ENCODE measurements at places on chromosomes 1 and 21.

GRCh38 chr1:209335178-209335577, 248.3 kb upstream of the CAMK1G start:
- DNase-seq: peak; percentile 46

DNA sequence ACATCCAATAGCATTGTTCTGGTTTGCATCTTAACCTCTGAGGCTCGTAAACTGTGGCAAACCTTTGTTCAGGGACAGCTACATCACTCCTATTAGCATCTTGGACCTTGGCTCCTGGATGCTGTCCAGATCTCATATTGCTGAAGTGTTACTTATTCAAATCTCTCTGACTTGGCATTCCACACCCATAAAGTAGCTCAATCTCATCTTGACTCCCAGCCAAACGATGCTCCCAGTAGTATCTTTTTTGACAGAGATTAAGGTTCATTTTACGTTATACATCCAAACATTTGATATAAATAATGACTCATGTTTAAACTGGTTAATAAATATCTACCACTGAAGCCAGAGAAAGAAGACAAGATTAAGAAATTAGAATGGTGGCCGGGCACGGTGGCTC, 4.4 kb upstream of the FLVCR1 start:
- no peak for DNase-seq

DNA sequence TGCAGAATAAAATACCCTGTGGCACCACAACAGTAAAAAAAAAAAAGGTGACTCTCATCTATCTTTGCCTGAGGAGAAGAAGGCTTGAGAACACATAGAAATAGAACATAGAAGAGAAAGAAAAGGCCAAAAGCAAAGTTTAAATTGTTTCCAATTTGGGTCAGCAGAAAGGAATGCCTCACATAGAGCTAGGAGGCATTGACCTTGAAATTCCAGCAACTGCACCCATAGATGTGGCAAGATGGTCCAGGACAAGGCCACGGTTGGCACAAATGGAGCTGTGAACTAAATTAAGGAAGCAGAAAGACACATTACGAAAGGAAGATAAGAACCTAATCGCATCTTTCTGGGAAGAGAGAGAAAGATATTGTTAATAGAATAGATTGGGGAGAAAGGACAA, 588.3 kb downstream of the LMO4 start:
- no peak for DNase-seq

- no peak for DNase-seq
These were observed 65.4 kb upstream of the LYST start for GRCh38 chr1:235932090-235932510.

DNA sequence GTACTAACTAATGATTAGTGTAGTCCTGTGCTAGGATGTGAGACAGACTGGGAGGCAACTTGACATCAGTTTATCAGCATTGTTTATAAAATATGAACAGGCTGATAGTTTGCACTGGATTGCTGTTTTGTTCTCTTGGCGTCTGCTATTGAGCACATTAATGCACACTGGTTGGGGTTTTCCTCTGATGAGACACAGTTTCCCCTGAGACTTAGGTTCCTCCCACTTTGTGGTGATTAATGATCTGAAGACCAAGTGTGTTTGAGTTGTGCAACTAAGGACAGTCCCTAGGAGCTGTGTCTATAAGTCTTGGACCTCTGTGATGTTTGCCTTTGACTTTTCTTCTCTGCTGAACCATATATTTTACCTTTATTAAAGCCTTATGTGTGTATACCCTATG, 1015.4 kb downstream of the AMY1C start:
- no peak for DNase-seq

DNA sequence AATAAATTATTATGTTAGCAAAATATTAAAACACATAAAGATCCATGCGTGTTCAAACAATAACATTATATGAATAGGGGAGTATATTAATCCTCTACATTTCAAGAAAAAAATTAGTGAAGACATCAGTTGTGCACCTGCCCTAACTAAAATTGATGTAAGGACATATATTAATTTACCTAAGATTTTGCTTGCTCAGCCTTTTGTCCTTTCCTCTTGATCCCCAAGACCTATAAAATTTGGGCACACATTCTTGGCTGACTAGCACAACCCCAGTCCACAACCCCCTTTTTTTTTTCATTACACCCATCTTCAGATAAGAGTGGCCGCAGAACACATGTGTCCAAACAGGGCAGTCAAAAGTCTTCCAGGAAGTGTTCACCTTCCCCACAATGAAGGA, 6.6 kb downstream of the KRTAP21-2 start:
- DNase-seq: no peak

DNA sequence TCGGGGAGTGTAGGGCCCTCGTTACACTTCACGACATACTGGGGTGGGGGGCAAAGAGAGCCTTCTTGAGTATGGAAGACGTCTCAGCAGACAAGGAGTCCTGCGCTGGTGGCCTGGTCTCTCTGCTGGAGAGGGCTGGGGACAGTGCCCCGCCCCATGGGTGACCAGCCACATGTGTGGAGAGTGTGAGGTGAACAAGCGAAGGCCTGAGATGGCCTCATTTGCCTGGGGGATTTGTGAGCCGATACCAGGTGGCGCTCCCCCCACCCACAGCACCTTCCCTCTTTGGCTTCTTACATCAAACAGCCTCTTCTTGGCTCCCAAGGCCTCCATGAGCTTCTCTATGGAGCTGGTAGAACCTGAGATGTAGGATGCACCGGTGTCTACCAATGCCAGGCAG, 4.0 kb upstream of the ETNK2 start:
- DNase-seq: no peak

DNA sequence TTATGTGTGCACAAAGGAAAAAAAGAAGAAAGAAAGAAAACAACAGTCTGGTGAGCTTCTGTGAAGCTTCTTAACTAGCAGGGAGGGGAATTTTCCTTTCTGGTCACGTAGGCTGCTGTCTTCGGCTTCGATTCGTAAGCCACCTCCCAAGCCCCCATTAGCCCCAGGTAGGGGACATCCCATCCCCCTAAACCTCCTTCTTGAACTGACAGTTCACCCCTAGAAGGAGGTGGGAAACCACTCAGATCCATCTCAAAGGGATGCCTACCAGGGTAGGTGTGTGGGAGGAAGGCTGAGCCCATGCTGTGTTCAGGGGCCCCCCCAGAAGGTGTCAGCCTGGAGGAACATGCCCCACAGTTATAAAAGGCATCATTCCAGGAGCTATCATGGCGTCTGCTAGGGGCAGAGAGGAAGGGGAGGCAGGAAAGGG, 25.8 kb downstream of the CD247 start:
- DNase-seq: no peak

GRCh38 chr1:30840904-30841598, 67.5 kb downstream of the SDC3 start:
- no peak for DNase-seq

GRCh38 chr1:91653183-91653582, 152.5 kb downstream of the CDC7 start:
- DNase-seq: no peak

- DNase-seq: no peak
These were observed 35.1 kb downstream of the FMN2 start for GRCh38 chr1:240126821-240127220.
